CD4-positive, alpha-beta T cell treated with Interleukin-17A for 4 hours (primary cell): ENCODE measurements at places on chromosomes 3 and 15.

DNA sequence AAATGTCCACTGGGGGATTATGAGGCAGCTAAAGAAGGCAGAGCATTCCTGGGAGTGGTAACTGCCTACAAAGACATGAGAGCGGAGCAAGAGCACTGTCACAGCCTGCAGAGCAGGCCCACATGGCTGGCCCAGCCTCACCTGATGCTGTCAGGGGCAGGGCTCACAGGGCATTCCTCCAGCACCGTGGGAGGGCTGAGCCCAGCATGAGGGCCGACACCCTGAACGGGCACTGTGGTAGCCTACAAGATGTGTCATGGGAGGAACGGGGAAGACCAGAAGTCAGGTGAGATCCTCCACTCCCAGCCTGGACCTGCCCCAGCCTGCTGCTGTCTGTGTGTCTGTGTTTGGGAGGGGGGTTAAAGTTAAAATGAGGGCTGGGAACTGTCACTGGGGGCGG lies 30.1 kb downstream of the CCDC12 start:
- DNase-seq: no peak

- no peak for DNase-seq
These were observed 334.5 kb upstream of the UMPS start for GRCh38 chr3:124395584-124396338.

- no peak for DNase-seq
These were observed 31.0 kb downstream of the CEP63 start for GRCh38 chr3:134516905-134517304.

- peak; percentile 86 for DNase-seq
These were observed 147.0 kb upstream of the SLCO3A1 start for GRCh38 chr15:91706322-91707032.

DNA sequence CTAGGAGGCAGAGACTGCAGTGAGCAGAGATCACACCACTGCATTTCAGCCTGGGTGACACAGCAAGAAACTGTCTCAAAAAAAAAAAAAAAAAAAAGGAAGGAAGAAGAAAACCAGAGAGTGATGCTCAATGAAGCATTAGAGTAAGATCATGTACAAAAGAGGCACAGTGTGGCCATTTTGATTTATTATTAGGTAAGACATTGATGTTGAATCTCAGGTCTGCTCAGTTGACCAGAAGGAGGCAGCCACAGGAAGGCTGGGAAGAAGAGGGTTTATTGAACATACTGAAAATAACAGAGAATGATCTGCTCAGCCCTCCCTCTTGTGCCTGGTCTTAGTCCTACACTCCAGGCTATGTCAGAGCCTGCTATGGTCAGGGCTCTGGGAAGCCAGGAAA lies 15.6 kb downstream of the LRRK1 start:
- no peak for DNase-seq

- peak; percentile 77 for DNase-seq
These were observed 589 bp downstream of the NEIL1 start for GRCh38 chr15:75347222-75348033.

DNA sequence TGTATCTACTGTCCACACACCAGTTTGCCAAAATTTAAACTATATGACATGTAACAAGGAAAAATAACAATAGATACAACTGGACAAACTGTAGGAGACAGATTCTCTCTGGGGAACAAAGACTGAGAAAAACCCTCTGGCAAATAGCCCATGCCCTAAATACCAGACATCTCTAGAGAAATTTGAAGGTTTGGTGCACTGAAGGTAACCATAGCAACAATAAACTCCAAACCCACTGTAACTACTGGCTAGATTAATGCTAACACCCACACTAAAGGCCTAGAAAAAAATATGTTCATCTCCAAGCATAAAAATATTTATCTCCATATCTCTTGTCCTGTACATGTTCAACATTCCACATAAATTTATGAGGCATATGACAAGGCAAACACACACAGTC lies 267.1 kb downstream of the STXBP5L start:
- no peak for DNase-seq

DNA sequence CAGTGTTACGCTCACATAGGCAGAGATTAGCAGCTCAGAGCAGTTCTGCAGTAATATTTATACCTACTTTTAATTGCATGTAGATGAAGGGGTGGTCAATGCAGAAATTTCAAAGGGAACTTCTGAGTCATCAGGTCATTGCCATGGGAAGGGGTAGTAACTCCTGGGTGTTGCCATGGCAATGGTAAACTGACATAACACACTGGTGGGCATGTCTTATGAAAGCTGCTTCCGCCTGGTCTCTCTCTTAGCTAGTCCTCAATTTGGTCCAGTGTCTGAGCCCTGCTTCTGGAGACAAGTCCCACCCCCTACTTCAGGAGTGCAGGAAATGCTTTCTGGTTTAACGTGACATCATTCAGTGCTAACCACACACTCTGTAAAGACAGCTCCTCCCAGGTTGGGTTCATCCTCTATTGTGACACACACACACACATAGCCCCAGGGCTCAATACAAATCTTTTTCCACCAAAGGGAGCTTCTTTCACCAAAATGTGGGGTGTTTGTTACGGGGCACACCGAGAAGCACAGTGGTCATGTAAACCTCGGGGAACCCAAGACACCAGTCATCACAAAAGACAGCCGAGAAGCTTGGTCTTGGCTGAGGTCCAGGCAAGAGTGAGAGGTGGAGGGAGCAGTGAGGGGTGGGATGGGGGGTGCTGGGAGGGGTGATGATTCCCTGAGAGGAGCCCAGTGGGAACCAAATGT lies 74.5 kb downstream of the TLE3 start:
- peak; percentile 57 for DNase-seq
